ENCODE measurements at places on chromosomes 4 and X.

- no peak for DNase-seq
Measured at GRCh38 chr4:27119239-27119638, 258.6 kb downstream of the STIM2 start.

DNA sequence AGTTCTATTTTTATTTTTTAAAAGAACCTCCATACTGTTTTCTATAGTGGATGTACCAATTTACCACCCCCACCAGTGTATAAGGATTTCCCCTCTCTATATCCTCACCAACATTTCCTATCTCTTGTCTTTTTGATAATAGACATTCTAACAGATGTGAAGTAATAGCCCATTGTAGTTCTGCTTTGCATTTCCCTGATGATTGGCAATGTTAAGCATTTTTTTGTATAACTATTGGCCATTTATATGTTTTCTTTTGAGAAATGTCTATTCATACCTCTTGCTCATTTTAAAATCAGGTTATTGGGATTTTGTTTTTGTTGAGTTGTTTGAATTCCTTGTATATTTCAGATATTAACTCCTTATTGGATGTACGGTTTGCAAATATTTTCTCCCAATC lies 251.1 kb upstream of the HTR2C start:
- DNase-seq, result no peak

GRCh38 chr4:114180481-114180880 lies 201.0 kb upstream of the ARSJ start:
- peak; percentile 4 for DNase-seq

- no peak for DNase-seq
Measured at GRCh38 chr4:153245775-153246174, 41.5 kb downstream of the TRIM2 start.

- no peak for DNase-seq
Measured at GRCh38 chr4:148893095-148893494, 450.9 kb upstream of the NR3C2 start.

GRCh38 chr4:123363729-123364128 lies 32.9 kb upstream of the SPRY1 start:
- no peak for DNase-seq

DNA sequence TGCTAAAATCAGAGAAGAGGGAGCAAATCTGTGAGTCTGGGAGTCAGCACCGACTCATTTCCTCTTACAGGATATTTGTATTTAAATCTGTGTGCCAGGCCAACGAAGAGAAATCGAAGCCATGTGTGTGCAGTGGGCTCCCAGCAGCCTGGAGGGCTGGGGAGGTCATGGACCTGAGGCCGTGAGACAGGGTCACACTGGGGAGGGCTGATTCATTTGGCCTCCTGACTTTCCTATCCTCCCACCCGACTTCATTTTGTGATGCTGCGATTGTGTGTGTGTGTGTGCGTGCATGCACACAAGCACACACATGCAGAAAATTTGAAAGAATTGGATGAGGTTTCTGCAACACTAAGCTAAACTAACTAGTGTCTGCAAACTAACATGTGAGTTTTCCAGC lies 48.7 kb upstream of the STX18 start:
- DNase-seq, result no peak

GRCh38 chr4:124409044-124409443 lies 303.5 kb downstream of the ANKRD50 start:
- DNase-seq, result no peak

GRCh38 chr4:126435491-126435890 lies 1120.7 kb downstream of the FAT4 start:
- no peak for DNase-seq

Data from stimulated activated CD8-positive, alpha-beta memory T cell treated with anti-CD3 and anti-CD28 coated beads, Interleukin-2, amount 100 ng/mL, for 1 hour (primary cell).